Activated T-cell treated with anti-CD3 and anti-CD28 coated beads, Interleukin-2, amount 50 U/mL, for 72 hours (primary cell): ENCODE measurements at places on chromosomes 2 and 18. TPM values are rescaled to one million over a fixed set of nuclear protein-coding genes. Genes with fewer than 3 reads are reported as not detected.
A peak's percentile ranks its signal among the peaks of the same experiment; 100 is the strongest.

DNA sequence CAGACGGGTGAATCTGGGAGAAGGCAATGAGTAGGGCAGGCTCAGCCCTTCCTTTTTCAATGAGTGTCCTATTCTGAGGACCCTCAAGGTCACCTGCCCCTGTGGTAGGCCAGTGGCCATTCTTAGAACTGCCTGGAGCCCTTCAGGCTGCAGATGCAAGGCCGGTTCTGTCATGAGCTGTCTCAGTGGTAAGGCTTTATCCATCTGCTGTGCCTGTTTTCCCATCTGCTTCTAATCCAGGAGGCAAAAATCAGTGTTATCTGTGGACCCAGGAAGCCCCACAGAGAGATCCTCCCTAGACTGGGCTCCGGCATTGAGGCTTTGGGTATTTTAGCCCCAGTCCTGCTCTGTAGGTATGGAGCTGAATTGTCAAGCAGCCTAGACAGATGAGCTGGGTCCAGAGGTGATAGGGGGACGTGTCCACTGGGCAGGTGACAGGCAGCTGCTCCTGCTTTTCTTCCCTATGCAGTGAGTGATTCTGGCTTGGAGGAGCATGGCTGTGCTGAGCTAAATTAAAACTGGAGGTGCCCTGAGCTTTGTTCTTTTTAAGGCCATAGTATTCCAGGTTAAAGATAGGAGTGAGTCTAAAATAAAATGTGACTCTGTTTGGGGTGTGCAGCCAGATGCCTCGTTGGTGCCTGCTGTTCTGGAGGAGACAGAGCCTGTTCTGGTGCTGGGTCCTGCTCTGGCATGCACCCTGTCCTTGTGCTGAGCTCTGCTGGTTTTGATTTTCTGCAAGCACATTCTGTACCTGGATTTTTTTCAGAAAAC is 92.5 kb downstream of the FHOD3 start:
- no peaks in the 10 kb centered on the region for H3K4me1 ChIP-seq
- no peak overlapping the region for H3K4me3 ChIP-seq
- H3K27ac ChIP-seq: no peak overlapping the region
- no peaks in the 10 kb centered on the region for H3K27me3 ChIP-seq

DNA sequence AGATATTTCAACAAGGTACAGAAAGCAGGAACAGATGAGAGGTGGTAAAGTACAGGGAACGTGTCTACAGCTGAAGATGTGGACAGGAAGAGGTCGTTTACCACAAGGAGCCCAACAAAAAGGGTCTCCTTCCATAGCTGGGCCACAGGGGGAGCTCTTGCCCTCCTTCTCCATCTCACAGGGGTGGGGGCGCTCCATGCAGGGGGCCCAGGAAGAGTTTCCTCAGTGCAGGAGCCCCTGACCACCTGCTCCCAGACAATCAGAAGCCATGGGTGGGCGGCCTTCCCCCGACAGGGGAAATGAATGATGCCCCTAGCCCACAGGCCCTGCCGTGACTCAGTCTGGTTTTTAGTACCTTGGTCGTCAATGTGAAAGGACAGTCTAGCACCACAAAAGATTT is 163.6 kb upstream of the ZNF516 start:
- H3K4me1 ChIP-seq: peaks cover 22% of the 10 kb centered on the region
- no peaks in the 10 kb centered on the region for H3K36me3 ChIP-seq
- peak; percentile 60 for DNase-seq

DNA sequence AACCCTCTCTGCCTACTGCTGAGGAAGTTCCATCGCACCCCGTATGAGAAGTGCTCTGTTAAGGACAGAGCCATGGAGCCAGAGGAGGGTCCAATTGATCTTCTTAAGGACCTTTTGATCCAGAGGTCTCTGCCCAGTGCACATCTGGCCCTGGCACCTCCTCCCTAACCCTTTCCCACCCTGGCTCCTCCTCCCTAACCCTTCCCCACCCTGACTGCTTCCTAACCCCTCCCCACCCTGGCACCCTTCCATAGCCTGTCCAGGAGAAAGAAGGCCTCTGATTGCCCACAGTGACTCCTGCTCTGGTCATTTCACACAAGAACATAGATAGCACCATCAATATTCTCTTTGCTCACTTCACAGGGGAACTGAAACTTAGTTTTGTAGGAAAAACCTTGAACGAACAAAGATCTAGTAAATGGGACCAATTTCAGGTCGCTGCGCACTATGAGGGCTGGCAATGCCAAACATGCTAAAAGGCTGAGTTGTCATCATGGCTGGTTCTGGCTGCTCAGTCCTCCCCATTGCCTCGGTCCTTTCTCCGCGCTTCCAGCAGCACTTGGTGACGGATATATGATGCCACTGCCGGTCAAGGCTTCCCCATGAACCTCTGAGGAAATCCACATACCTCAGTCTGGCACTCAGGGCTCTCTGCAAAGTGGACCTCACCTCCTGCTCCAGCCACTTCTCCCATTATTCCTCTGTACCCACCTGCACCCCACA is 49.2 kb downstream of the PKDCC start:
- H3K27me3 ChIP-seq: no peaks in the 10 kb centered on the region
- H3K27ac ChIP-seq: no peak overlapping the region
- DNase-seq: no peak
- peaks cover 40% of the 10 kb centered on the region for H3K4me1 ChIP-seq

- peaks cover 99% of the 10 kb centered on the region for H3K27me3 ChIP-seq
- peaks cover 65% of the 10 kb centered on the region for H3K4me1 ChIP-seq
- DNase-seq: peak; percentile 72
- H3K36me3 ChIP-seq: no peaks in the 10 kb centered on the region
Observed at GRCh38 chr2:172084645-172085459, 455 bp upstream of the DLX1 start.

DNA sequence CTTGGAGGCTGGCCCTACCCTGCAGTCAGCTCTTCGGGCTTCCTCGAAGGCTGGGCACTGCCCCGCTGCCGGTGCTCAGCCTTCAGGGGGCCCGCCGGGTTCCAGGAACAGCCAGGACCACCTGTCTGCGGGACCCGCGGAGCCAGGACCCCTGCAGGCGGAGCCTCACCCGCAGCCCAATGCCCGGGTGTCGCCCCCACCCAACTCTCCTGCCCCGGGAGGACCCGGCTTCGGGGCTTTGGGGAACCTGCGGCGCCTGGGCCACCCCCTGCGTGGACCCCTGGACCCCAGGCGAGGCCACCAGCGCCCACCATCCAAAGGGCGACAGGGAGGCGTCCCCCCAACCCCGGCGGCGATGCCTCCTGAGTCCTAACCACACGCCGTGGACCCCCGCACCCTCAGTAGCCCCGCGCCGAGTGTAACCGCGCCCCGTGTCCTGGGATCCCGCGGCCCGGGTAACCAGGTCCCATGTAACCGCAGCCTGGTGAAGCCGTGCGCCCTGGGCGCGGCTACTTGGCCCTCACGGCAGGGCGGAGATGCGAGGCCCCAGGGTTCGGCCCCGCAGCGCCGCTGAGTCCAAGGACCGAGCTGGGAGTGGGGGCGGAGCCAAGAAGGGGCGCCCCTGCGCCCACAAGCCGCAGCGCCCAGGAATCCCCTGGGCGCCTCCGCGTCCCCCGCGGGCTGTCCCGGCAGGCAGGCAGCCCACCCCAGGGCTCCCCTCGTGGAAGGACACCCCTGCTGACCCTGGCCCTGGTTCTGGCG is 11.0 kb upstream of the UBE2F start:
- H3K4me3 ChIP-seq: peak overlapping the region; percentile 55
- peaks cover 9% of the 10 kb centered on the region for H3K4me1 ChIP-seq
- no peak overlapping the region for H3K27ac ChIP-seq
- no peak for DNase-seq
- H3K27me3 ChIP-seq: peaks cover 15% of the 10 kb centered on the region
- no peaks in the 10 kb centered on the region for H3K36me3 ChIP-seq

The SLC8A1 gene
- 1.9 TPM for total RNA-seq

- H3K4me3 ChIP-seq: no peak overlapping the region
- no peaks in the 10 kb centered on the region for H3K27me3 ChIP-seq
- H3K4me1 ChIP-seq: no peaks in the 10 kb centered on the region
- H3K27ac ChIP-seq: no peak overlapping the region
- H3K36me3 ChIP-seq: no peaks in the 10 kb centered on the region
Observed at GRCh38 chr2:59322870-59323269, 1081.7 kb upstream of the FANCL start.

DNA sequence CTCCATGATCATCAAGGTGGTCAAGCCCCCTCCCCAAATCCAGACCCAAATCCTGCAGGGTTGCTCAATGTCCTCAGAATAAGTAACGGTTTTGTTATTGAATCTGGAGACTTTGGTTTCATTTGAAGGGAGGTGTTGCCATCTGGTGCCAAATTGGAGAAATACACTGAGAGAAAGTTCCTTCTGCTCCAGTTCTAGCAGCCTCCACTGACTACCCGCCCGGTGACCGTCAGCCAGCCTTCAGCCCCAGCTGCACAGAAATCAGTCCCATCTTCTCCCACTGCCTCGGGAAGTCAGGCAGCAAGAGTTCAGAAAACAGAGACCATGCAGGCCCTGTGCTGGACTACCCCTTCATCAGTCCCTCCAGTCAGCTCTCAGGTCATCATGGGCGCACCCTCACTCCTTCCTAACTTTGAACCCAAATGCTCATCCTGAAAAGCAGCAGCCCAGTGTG is 38.7 kb downstream of the PKDCC start:
- no peak overlapping the region for H3K4me3 ChIP-seq
- H3K27ac ChIP-seq: no peak overlapping the region
- DNase-seq: peak; percentile 44
- no peaks in the 10 kb centered on the region for H3K36me3 ChIP-seq
- H3K4me1 ChIP-seq: peaks cover 8% of the 10 kb centered on the region

The RESP18 gene
- total RNA-seq: not detected

GRCh38 chr2:223950448-223951347 is 5.6 kb upstream of the WDFY1 start:
- H3K4me1 ChIP-seq: peaks cover 75% of the 10 kb centered on the region
- peak overlapping the region; percentile 31 for H3K4me3 ChIP-seq
- peak overlapping the region; percentile 91 for H3K27ac ChIP-seq
- H3K27me3 ChIP-seq: no peaks in the 10 kb centered on the region

DNA sequence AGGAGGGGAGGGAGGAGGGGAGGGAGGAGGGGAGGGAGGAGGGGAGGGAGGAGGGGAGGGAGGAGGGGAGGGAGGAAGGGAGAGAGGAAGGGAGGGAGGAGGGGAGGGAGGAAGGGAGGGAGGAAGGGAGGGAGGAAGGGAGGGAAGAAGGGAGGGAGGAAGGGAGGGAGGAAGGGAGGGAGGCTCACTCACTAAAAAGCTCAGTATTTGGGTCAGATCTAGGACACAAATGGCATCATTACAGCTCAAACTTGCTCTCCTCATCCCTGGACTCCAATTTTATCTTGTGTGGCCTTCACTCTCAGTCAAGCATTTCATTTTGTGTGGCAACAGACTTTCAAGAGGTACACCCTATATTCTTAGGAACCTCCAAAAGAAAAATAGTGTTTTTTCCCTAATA is 435.4 kb downstream of the IRS1 start:
- no peaks in the 10 kb centered on the region for H3K4me1 ChIP-seq
- H3K27ac ChIP-seq: no peak overlapping the region
- no peak for DNase-seq
- no peak overlapping the region for H3K4me3 ChIP-seq
- peaks cover 6% of the 10 kb centered on the region for H3K27me3 ChIP-seq

GRCh38 chr2:108542071-108542470 is 7.8 kb downstream of the LIMS1 start:
- H3K4me1 ChIP-seq: peaks cover 39% of the 10 kb centered on the region
- H3K27ac ChIP-seq: no peak overlapping the region
- DNase-seq: no peak
- H3K36me3 ChIP-seq: no peaks in the 10 kb centered on the region
- no peak overlapping the region for H3K4me3 ChIP-seq
- H3K27me3 ChIP-seq: no peaks in the 10 kb centered on the region

DNA sequence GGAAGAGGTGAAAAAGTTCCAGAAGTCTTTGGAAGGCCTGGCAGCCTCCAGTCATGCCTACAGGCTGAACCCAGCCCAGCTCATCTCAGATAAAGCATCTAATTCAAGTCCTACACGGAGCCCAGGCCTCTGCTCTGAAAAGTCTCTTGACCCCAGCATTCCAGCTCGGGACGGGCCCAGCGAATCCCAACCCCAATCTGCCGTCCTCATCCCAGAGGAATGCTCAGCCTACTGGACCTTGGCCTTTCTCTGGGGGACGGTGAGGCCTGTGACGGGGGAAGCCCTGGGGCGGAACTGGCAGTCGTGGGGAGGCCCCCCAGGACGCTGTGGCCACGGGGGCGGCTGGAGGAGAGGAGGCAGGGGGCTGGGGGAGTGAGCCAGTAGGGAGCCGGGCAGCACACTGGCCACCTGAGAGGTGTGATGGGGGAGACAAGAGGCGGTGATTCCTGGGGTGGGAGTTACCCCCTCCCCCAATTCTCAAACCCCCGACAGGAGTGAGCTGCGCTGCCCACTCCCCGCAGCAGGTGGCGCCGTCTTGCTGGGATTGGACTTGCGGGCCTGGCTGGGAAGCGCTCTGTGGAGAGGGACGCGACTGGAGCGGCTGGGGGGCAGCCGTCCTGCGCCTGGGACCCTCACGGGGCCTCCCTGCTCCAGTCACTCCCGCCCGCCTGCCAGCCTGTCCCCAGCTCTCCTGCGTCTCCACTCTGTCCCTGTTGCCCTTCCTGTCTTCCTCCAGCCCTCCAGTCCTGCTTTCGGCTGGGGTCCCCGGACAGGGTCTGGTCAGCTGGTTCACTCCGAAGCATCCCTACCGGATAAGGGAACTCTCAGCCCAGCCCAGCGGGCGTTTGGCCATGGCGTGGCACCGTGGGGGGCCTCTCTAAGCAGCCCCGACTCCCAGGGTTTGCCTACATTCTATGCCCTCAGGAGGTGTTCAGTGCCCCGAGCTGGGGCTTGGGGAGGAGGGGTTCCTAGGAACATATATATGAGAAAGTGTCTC is 182.6 kb upstream of the HAAO start:
- peaks cover 34% of the 10 kb centered on the region for H3K4me1 ChIP-seq
- H3K4me3 ChIP-seq: no peak overlapping the region
- DNase-seq: peak; percentile 67
- H3K36me3 ChIP-seq: no peaks in the 10 kb centered on the region
- H3K27me3 ChIP-seq: peaks cover 12% of the 10 kb centered on the region

DNA sequence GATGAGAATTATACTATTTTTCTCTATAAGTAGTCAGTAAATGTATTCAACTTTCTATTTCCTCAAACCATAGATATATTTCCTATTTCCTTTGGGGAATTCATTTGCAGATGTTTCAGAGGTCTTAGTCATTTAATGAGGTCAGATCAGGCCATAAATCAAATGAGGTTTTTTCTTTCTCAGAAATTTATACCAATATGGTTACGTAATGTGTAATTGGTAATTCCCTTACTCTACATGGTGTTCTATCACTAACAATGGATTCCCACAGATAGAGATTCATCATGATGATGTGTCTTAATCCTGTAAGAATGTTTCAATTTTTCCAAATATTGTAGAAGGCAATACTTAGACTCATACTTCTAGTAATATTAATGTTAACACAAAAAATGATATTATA is 108.0 kb downstream of the DPP4 start:
- peak overlapping the region; percentile 86 for H3K27ac ChIP-seq
- peaks cover 6% of the 10 kb centered on the region for H3K27me3 ChIP-seq
- DNase-seq: no peak
- H3K4me3 ChIP-seq: peak overlapping the region; percentile 41
- peaks cover 28% of the 10 kb centered on the region for H3K4me1 ChIP-seq

GRCh38 chr2:28182348-28182747 is 210.3 kb upstream of the FOSL2 start:
- H3K4me1 ChIP-seq: no peaks in the 10 kb centered on the region
- H3K27ac ChIP-seq: no peak overlapping the region
- DNase-seq: no peak
- H3K4me3 ChIP-seq: no peak overlapping the region
- no peaks in the 10 kb centered on the region for H3K27me3 ChIP-seq

The PSME4 gene
- total RNA-seq: 39.5 TPM

The AMER3 gene
- total RNA-seq: not detected

The REG3G gene
- total RNA-seq: not detected
